Regular cardiac myocyte (primary cell): ENCODE measurements at places on chromosomes 5 and 9. TPM values are rescaled to one million over a fixed set of nuclear protein-coding genes. Genes with fewer than 3 reads are reported as not detected.

Gene FLT4
- total RNA-seq, result 0.56 and 0.58 TPM in 2 replicates

Gene SMC2
- total RNA-seq, result 22.8 and 42.0 TPM in 2 replicates

Gene LECT2
- not detected in 2 replicates for total RNA-seq

Gene TAF11L3
- total RNA-seq, result not detected in 2 replicates

Gene NMUR2
- not detected in 2 replicates for total RNA-seq

Gene MLANA
- total RNA-seq, result not detected in 2 replicates

Gene SLC4A9
- under 0.01 TPM in 1 of 2 replicates, not detected in the other for total RNA-seq

Gene PRELID2
- total RNA-seq, result 29.1 and 69.3 TPM in 2 replicates

Gene CEP72
- 1.7 and 5.4 TPM in 2 replicates for total RNA-seq

Gene TMEM8B
- total RNA-seq, result 0.58 and 2.0 TPM in 2 replicates

Gene OR2K2
- total RNA-seq, result not detected in 2 replicates

Gene TAF11L5
- total RNA-seq, result not detected in 2 replicates

Gene SOHLH1
- not detected in 2 replicates for total RNA-seq

Gene HNRNPH1
- total RNA-seq, result 509 and 722 TPM in 2 replicates

Gene C9orf50
- 0.28 TPM in 1 of 2 replicates, not detected in the other for total RNA-seq

Gene CDH9
- total RNA-seq, result not detected in 2 replicates

Gene PIGO
- 11.6 and 11.7 TPM in 2 replicates for total RNA-seq

Gene PLPPR1
- not detected in 2 replicates for total RNA-seq

Gene GABRA1
- total RNA-seq, result not detected in 2 replicates

Gene REEP2
- 7.5 and 9.3 TPM in 2 replicates for total RNA-seq

Gene SLC6A3
- total RNA-seq, result not detected in 2 replicates

Gene ISL1
- total RNA-seq, result not detected in 2 replicates

Gene MOB3B
- total RNA-seq, result under 0.01 TPM in 2 replicates

Gene AJM1
- 1.5 and 6.8 TPM in 2 replicates for total RNA-seq

Gene SPATA31C1
- total RNA-seq, result not detected in 2 replicates

Gene APBA1
- total RNA-seq, result 2.5 and 3.6 TPM in 2 replicates

Gene DOCK8
- 0.19 and 0.56 TPM in 2 replicates for total RNA-seq

Gene INSYN2B
- total RNA-seq, result 24.0 and 39.7 TPM in 2 replicates

Gene DEPDC1B
- 1.1 and 13.6 TPM in 2 replicates for total RNA-seq

Gene MEIKIN
- under 0.01 TPM in 1 of 2 replicates, not detected in the other for total RNA-seq

Gene ELOVL7
- under 0.01 and 0.28 TPM in 2 replicates for total RNA-seq

Gene IFNA4
- total RNA-seq, result not detected in 2 replicates
